ENCODE measurements at places on chromosomes 16 and 17. TPM values are rescaled to one million over a fixed set of nuclear protein-coding genes. Genes with fewer than 3 reads are reported as not detected.
A peak's percentile ranks its signal among the peaks of the same experiment; 100 is the strongest.

- DNase-seq = no peak
Observed at GRCh38 chr16:4341250-4341649, 9.9 kb downstream of the PAM16 start.

GRCh38 chr16:569445-570254 is at the start of gene PIGQ:
PIGQ (plus strand) TSS chr16:569968; CDS start chr16:574075, 4,107 bp downstream.
- peak; percentile 77 for DNase-seq

DNA sequence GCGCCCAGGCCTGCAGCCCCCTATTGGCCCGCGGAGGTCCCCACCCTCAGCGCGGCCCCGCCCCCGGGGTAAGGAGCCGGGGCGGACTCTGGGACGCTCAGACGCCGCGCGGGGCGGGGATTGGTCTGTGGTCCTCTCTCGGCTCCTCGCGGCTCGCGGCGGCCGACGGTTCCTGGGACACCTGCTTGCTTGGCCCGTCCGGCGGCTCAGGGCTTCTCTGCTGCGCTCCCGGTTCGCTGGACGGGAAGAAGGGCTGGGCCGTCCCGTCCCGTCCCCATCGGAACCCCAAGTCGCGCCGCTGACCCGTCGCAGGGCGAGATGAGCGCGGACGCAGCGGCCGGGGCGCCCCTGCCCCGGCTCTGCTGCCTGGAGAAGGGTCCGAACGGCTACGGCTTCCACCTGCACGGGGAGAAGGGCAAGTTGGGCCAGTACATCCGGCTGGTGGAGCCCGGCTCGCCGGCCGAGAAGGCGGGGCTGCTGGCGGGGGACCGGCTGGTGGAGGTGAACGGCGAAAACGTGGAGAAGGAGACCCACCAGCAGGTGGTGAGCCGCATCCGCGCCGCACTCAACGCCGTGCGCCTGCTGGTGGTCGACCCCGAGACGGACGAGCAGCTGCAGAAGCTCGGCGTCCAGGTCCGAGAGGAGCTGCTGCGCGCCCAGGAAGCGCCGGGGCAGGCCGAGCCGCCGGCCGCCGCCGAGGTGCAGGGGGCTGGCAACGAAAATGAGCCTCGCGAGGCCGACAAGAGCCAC is at the start of gene NHERF1:
Gene NHERF1, plus strand, starts transcription at position 100 of the 750 bp plus-strand sequence. Its CDS starts 219 bp downstream, at position 319.
- DNase-seq = peak; percentile 96

DNA sequence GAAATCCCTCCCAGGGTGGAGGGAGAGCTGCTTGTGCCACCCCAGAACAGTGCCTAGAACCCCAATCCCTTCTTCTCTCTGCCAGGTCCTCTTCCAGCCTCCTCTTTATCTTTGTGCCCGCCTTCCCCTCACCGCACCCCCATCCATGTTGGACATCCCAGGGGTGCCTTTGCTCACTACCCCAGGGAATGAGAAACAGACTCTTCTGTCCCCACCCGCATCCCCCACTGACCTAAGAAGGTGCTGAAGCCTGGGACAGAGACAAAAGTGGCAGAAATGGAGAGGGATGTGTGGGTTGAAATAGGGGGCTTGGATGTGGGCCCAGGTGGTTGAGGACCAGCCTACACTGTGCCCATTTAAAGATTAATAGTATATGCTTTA is 17.0 kb downstream of the ALOX15B start:
- DNase-seq = no peak

- no peak for DNase-seq
Observed at GRCh38 chr17:43044024-43044423, 19.0 kb downstream of the RND2 start.

GRCh38 chr17:64736804-64737492 is 74.8 kb upstream of the SMURF2 start:
- no peak for DNase-seq

- DNase-seq = no peak
Observed at GRCh38 chr17:47735139-47735464, 2.1 kb downstream of the TBX21 start.

- DNase-seq = no peak
Observed at GRCh38 chr16:54429029-54429428, 142.4 kb upstream of the IRX3 start.

DNA sequence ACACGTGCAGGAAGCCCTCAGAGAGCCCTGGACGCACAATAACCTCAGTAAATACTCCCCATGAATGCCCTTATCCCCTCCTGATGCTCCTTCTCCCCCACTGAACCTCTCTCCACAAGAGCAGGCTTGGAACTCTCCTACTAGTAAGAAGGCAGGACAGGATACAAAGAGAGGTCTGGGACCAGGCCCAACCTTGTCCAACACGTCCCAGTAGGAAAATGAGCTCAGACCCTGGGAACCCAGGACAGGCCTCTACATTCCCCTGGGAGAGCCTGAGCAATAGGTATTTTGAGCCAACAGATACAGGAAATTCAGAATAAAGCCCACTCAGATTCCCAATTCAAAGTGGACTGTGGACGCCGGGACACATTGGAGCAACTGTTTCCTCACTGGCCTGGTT is 19.2 kb downstream of the ZNF423 start:
- DNase-seq = no peak

- DNase-seq = peak; percentile 49
Observed at GRCh38 chr17:80921741-80922579, 69.7 kb upstream of the CHMP6 start.

GRCh38 chr16:23836078-23836403 is 258 bp downstream of the PRKCB start:
- no peak for DNase-seq

- peak; percentile 77 for DNase-seq
Observed at GRCh38 chr16:19883296-19883965, 1.2 kb downstream of the GPRC5B start.

DNA sequence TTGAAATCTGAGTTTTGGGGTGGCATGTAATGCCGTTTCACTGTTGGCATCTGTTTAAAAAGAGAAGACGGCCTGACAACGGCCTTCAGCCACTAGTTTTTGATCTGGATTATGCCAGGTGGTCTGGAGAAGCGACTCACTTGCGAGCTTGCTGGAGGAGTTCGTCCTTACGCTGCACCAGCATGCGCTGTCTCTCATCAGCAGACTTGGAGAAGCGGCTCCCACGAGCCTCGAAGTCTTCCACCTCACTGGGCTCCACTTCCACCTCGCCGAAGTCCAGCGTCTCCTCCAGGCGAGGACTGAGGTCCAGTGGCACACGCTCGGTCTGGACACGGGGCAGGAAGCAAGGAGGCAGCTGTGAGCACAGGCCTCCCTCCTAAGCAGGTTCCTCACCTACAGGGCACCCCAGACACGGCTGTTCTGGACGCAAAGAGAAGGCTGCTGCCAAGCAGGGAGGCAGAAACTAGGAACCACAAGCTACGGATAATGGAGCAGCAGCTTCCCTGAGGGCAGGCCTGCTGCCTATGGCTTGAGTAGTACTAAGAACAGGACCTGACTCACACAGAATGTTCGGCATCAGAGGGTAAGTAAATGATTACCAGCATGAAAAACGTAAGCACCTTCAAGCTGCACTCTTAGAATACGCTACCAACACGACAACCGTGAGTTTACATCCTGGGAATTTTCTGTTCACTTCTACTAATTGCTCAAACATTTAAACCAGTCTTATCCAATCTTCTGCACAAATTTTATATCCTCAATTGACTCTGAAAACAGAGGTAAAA is 61.4 kb downstream of the AMFR start:
- no peak for DNase-seq

GRCh38 chr16:81505011-81505661 is 60.5 kb downstream of the CMIP start:
- DNase-seq = no peak

GRCh38 chr17:61498042-61498994 is 46.1 kb downstream of the TBX4 start:
- DNase-seq = no peak

DNA sequence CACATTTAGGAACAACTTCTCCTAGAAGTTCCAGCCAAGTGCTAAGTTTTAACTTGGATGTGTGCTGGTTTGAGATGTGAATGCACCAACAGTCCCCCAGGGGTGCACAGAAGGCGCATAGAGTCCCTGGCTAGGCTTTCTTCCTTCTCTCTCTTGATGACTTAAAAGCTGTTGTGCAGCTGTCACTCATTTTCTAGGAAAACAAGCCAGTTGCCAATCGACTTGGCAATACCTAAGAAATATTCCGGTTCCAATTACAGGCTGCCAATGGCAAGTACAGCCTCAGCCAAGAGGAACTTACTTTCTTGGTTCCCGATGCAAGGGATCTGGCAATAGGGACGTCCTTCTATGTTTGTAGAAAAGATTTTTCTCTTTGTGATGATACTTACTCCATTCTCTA is 266.6 kb upstream of the EEF2KMT start:
- DNase-seq = no peak

DNA sequence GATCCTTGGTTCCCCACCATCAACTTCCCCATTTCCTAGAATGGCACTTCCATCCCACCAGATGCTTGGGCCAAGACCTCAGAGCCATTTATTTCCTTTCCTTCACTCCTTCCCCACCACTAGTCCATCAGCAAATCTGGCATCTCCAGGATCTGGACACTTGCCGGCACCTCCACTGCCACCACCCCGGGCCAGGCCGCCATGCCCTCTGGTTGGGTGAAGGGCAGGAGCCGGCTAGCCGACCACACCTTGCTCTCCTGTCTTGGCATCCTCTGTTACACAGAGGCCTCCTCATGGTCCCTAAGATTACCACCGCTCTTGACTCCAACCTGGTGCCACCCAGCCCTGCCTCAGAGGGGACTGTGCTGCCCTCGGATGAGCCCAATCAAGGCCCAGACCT is 104.5 kb downstream of the RMI2 start:
- DNase-seq = no peak

The SMIM5 gene
- total RNA-seq = 0.28 TPM

The MXRA7 gene
- 47.0 TPM for total RNA-seq

The C17orf50 gene
- not detected for total RNA-seq

The TK2 gene
- total RNA-seq = 14.7 TPM

Measured in psoas muscle (tissue), 8 donors.